Lower lobe of right lung (tissue), 2 donors: ENCODE measurements at places on chromosomes 16 and 17. TPM values are rescaled to one million over a fixed set of nuclear protein-coding genes. Genes with fewer than 3 reads are reported as not detected.

The TPSG1 gene
- 2.9 TPM for total RNA-seq

The CUEDC1 gene
- total RNA-seq, result 42.8 TPM

The BHLHA9 gene
- total RNA-seq, result not detected

The WFIKKN2 gene
- total RNA-seq, result 0.35 TPM

DNA sequence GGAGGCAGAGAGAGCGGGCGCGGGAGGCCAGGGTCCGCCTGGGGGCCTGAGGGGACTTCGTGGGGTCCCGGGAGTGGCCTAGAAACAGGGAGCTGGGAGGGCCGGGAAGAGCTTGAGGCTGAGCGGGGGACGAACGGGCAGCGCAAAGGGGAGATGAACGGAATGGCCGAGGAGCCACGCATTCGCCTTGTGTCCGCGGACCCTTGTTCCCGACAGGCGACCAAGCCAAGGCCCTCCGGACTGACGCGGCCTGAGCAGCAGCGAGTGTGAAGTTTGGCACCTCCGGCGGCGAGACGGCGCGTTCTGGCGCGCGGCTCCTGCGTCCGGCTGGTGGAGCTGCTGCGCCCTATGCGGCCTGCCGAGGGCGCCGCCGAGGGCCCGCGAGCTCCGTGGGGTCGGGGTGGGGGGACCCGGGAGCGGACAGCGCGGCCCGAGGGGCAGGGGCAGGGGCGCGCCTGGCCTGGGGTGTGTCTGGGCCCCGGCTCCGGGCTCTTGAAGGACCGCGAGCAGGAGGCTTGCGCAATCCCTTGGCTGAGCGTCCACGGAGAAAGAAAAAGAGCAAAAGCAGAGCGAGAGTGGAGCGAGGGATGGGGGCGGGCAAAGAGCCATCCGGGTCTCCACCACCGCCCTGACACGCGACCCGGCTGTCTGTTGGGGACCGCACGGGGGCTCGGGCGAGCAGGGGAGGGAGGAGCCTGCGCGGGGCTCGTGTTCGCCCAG, 1.2 kb upstream of the CBX4 start:
- peaks cover 83% of the 10 kb centered on the region for H3K4me1 ChIP-seq
- H3K27me3 ChIP-seq, result peaks cover 40% of the 10 kb centered on the region
- H3K27ac ChIP-seq, result peak overlapping the region; percentile 83
- peaks cover under 1% of the 10 kb centered on the region for H3K36me3 ChIP-seq
- peak overlapping the region; percentile 67 for H3K4me3 ChIP-seq

DNA sequence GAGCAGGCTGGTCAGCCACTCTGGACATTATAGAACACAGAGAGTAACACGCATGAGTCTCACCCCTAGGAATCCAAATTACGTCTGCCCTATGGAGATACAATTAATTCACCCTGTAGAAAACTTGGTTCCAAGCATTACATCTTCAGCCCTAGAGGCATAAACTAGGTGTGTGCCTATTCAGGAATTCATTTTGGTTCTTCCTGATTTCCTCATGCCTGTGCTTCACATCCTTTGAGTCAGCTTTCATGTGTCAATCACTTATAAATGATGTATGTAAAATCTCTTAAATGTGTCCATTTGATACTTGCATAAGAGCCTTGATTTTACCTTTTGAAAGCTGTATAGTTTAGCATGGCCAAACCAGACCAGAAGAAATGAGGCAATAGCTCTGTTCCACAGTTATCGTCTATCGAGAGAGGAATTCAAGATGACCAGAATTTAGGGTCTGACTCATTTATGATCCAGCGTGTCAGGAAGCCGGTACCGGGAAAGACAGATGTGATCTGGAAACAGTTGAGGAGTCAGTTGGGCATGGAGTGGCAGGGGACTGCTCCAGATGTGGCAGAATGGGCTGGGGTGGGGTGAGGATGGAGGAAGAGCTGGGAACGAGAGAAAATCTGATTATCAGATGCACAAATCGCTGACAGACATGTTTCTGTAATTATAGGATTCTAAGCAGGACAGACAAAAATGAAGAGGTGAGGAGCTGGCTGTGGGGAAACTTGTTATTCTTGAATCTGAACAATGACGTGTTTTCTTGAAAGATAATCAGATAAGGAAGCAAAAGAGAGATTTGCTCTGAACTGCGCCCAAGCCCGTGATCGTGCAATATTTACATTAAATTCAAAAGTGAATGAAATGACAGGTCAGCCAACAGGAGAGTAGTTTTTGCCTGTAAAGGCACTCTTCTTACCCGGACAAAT, 76.7 kb downstream of the C16orf95 start:
- H3K4me3 ChIP-seq, result no peak overlapping the region
- no peaks in the 10 kb centered on the region for H3K27me3 ChIP-seq
- no peaks in the 10 kb centered on the region for H3K4me1 ChIP-seq
- H3K27ac ChIP-seq, result no peak overlapping the region
- no peak for DNase-seq

DNA sequence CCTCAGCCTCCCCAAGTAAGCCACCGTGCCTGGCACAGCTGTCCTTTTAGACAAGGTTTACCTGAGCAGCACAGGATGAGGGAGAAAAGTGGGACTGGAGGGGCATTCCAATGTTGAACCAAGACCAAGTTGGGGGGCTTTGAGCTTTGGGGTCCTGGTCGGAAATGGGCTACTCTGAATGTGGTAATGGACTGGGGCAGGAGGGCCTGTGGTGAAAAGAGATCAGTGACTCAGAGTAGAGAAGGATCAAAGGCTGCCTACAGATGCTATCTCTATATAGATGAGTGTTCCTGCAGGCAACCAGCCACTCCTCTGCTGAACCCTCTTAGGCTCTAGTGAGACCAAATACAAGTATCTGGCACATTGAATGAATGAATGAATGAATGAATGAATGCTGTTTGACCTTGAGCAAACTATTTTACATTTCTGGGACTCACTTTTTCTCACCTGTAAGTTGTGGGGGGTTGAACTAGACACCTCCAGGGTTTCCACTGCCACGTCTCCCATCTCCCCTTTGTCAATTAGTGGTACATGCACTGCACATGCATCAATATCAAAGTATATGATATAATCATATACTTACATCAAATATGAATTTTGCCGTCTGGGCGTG, 26.3 kb upstream of the ETV4 start:
- no peaks in the 10 kb centered on the region for H3K36me3 ChIP-seq
- no peaks in the 10 kb centered on the region for H3K4me1 ChIP-seq
- H3K27ac ChIP-seq, result no peak overlapping the region
- H3K27me3 ChIP-seq, result no peaks in the 10 kb centered on the region

- DNase-seq, result no peak
- peaks cover 13% of the 10 kb centered on the region for H3K36me3 ChIP-seq
- H3K27me3 ChIP-seq, result no peaks in the 10 kb centered on the region
- no peak overlapping the region for H3K4me3 ChIP-seq
- peaks cover under 1% of the 10 kb centered on the region for H3K4me1 ChIP-seq
- H3K27ac ChIP-seq, result no peak overlapping the region
Measured at GRCh38 chr17:2444382-2444781, 43.5 kb upstream of the MNT start.

DNA sequence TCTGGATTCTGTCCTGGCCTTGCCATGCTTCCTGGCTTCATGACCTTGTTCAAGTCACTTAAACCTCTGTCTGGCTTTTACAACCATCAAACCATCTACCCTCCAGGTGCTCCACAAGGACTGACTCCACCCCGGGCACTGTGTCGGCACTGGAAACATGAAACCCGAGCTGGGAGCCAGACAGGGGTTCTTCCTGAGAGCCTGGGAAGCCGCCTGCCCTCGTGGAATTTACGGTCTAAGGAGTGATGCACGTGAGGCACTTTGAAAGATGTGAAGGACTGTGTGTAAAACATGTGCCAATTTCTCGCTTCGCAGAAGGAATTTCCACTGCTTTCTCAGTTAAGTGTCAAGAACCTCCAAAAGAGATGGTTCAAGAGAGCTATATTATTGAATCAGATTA, 11.6 kb downstream of the CDK5R1 start:
- DNase-seq, result no peak
- H3K36me3 ChIP-seq, result no peaks in the 10 kb centered on the region
- no peak overlapping the region for H3K27ac ChIP-seq

- no peaks in the 10 kb centered on the region for H3K36me3 ChIP-seq
- peak; percentile 88 for DNase-seq
- H3K4me3 ChIP-seq, result peak within 1 kb of the TSS; percentile 68
Measured at GRCh38 chr17:50507871-50508572, at the start of gene MYCBPAP. Gene MYCBPAP, plus strand, starts transcription at chr17:50508439. Its CDS starts 236 bp downstream, at chr17:50508675.

DNA sequence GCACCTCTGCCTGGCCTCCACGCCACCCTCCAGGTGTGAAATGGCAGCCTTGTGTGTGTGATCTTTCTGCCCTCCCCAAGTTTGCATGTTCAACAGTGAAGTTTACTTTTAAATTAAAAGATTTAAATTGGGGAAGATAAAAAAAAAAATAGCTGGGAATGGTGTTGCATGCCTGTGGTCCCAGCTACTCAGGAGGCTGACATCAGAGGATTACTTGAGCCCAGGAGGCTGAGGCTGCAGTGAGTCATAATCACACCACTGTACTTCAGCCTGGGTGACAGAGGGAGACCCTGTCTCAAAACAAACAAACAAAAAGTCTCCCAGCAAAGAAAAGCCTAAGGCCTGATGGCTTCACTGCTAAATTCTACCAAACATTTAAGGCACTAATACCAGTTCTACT, 35.4 kb upstream of the RNF43 start:
- H3K4me3 ChIP-seq, result no peak overlapping the region
- H3K4me1 ChIP-seq, result no peaks in the 10 kb centered on the region
- H3K27ac ChIP-seq, result no peak overlapping the region
- no peak for DNase-seq
- no peaks in the 10 kb centered on the region for H3K27me3 ChIP-seq

GRCh38 chr16:61024180-61024900, 1011.9 kb downstream of the CDH8 start:
- no peaks in the 10 kb centered on the region for H3K36me3 ChIP-seq
- H3K27ac ChIP-seq, result no peak overlapping the region
- H3K4me1 ChIP-seq, result no peaks in the 10 kb centered on the region
- no peak for DNase-seq
- no peaks in the 10 kb centered on the region for H3K27me3 ChIP-seq
- H3K4me3 ChIP-seq, result no peak overlapping the region

GRCh38 chr16:62363501-62363900, 327.3 kb upstream of the CDH8 start:
- no peaks in the 10 kb centered on the region for H3K4me1 ChIP-seq
- no peaks in the 10 kb centered on the region for H3K27me3 ChIP-seq
- no peak overlapping the region for H3K27ac ChIP-seq
- DNase-seq, result no peak
- H3K36me3 ChIP-seq, result no peaks in the 10 kb centered on the region

GRCh38 chr16:50209546-50210265, 56.6 kb downstream of the TENT4B start:
- H3K4me3 ChIP-seq, result no peak overlapping the region
- peaks cover 51% of the 10 kb centered on the region for H3K4me1 ChIP-seq
- H3K27ac ChIP-seq, result peak overlapping the region; percentile 27
- H3K36me3 ChIP-seq, result peaks cover 22% of the 10 kb centered on the region
- H3K27me3 ChIP-seq, result no peaks in the 10 kb centered on the region

GRCh38 chr17:64499805-64500486, 3.1 kb upstream of the POLG2 start:
- peaks cover 87% of the 10 kb centered on the region for H3K4me1 ChIP-seq
- no peak overlapping the region for H3K27ac ChIP-seq
- peaks cover 78% of the 10 kb centered on the region for H3K36me3 ChIP-seq

- H3K4me3 ChIP-seq, result no peak overlapping the region
- H3K27me3 ChIP-seq, result no peaks in the 10 kb centered on the region
- no peaks in the 10 kb centered on the region for H3K36me3 ChIP-seq
- DNase-seq, result no peak
- H3K4me1 ChIP-seq, result peaks cover 44% of the 10 kb centered on the region
Measured at GRCh38 chr17:50157891-50158290, 7.4 kb upstream of the PPP1R9B start.

DNA sequence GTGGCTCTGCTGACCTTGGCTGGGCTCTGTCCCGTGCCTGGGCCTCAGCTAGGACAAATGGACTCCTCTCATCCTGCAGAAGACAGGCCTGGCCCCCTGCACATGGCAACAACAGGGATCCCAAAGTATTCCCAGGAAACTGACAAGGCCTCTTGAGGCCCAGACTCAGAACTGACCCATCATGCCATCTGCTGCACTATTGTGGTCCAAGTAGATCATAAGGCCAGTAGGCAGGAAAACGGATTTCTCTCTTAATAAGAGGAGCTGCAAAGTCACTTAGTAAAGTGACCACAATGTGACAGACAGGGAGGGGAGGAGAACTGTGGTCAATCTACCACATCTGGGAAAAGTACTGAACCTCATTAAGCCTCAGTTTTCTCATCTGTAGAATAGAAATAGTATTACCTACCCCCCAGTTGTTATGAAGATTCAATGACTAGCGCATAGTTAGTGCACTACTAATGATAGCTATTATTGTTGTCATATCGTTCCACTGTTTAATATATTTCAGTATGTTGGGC, 62.1 kb upstream of the TNRC6A start:
- H3K27me3 ChIP-seq, result peaks cover 6% of the 10 kb centered on the region
- H3K4me1 ChIP-seq, result peaks cover 12% of the 10 kb centered on the region
- no peaks in the 10 kb centered on the region for H3K36me3 ChIP-seq
- no peak overlapping the region for H3K4me3 ChIP-seq
- no peak overlapping the region for H3K27ac ChIP-seq

- no peaks in the 10 kb centered on the region for H3K27me3 ChIP-seq
- H3K27ac ChIP-seq, result no peak overlapping the region
- no peak for DNase-seq
- H3K4me3 ChIP-seq, result no peak overlapping the region
- H3K4me1 ChIP-seq, result peaks cover 1% of the 10 kb centered on the region
Measured at GRCh38 chr17:67821871-67822367, 3.4 kb upstream of the BPTF start.

DNA sequence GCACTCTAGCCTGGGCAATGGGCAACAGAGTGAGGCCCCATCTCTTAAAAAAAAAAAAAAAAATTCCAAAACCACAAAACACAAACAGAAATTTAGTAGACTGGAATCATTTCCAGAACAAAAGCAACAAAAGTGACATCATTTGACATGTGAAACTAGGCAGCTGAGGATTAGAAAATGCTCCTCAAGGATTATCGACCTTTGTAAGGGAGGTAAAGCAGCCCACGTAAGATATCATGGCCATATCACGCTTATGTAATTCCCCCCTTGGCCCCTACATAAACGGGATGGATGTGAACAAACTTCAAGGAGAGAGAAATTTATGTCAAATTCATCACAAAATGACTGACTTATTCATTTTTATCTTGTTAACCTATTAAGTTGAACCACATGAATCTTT, 83.3 kb downstream of the WDR59 start:
- H3K27ac ChIP-seq, result no peak overlapping the region
- peaks cover 67% of the 10 kb centered on the region for H3K36me3 ChIP-seq
- DNase-seq, result no peak
- no peaks in the 10 kb centered on the region for H3K27me3 ChIP-seq
- no peaks in the 10 kb centered on the region for H3K4me1 ChIP-seq

GRCh38 chr16:61818850-61819249, 217.4 kb downstream of the CDH8 start:
- no peaks in the 10 kb centered on the region for H3K36me3 ChIP-seq
- no peak for DNase-seq
- H3K27me3 ChIP-seq, result no peaks in the 10 kb centered on the region
- no peaks in the 10 kb centered on the region for H3K4me1 ChIP-seq

GRCh38 chr16:81251871-81252270, 13.4 kb downstream of the BCO1 start:
- H3K4me3 ChIP-seq, result no peak overlapping the region
- H3K36me3 ChIP-seq, result no peaks in the 10 kb centered on the region
- no peaks in the 10 kb centered on the region for H3K27me3 ChIP-seq
- no peaks in the 10 kb centered on the region for H3K4me1 ChIP-seq
